ENCODE measurements at places on chromosomes 5 and 9.
A peak's percentile ranks its signal among the peaks of the same experiment; 100 is the strongest.

DNA sequence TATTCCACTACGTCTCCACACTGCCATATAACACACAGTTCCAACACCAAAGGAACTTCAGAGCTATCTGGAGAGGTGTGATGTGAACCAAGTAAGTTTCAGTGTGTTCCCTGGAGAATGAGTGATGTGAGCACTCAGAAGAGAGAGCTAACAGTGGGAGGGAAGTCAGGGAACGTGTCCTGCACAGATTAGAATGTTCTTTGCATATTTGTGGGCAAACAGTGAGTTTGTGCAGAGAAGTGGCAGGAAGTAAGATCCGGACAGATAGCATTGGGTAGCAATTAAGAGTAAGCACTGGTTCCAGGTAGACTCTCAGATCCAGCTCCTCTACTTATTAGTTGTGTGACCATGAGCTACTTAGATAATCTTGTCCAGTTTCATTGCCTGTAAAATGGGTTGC lies 206.4 kb downstream of the PDZD2 start:
- no peak for DNase-seq

DNA sequence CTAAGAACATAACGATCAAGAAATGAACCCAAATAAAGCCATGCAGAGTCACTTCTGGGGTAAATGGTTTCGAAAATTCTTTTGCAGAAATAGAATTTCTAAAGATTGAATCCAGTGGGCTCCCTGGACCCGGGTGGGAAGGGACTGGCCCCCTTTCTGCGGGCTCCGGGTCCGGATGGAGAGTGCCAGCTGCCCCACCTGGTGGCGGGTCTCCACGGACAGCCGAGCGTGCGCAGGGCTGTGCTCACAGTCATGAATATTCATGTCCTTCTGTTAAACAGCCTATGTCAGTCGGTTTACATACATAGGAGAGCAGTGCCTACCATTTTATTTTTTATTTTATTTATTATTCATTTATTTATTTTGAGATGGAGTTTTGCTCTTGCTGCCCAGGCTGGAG lies 4.7 kb upstream of the PPP1R26 start:
- DNase-seq, result no peak

GRCh38 chr5:55429613-55430253 lies 105.0 kb downstream of the PLPP1 start:
- no peak for DNase-seq

DNA sequence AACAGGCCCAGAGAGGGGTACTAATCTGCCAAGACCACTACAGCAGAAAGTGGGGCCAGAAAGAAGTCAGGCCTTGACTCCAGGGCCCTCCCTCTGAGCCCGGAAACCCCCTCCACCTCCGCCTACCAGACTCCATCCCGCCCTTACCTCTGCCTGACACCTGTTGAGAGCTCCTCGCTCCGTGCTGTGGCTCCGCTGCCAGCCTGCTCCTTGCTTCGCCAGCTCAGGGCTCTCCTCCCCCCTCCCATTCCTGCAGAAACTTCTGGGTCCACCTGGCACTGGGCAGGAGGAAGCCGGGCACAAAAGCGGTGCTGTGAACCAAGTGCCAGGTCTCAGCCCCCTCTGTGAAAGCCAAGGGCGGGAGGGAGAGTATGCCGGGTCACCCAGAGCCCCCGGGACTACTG lies 6.4 kb upstream of the ST6GALNAC6 start:
- DNase-seq, result peak; percentile 92

- no peak for DNase-seq
These were observed 69.4 kb upstream of the MEF2C start for GRCh38 chr5:88952344-88952743.

DNA sequence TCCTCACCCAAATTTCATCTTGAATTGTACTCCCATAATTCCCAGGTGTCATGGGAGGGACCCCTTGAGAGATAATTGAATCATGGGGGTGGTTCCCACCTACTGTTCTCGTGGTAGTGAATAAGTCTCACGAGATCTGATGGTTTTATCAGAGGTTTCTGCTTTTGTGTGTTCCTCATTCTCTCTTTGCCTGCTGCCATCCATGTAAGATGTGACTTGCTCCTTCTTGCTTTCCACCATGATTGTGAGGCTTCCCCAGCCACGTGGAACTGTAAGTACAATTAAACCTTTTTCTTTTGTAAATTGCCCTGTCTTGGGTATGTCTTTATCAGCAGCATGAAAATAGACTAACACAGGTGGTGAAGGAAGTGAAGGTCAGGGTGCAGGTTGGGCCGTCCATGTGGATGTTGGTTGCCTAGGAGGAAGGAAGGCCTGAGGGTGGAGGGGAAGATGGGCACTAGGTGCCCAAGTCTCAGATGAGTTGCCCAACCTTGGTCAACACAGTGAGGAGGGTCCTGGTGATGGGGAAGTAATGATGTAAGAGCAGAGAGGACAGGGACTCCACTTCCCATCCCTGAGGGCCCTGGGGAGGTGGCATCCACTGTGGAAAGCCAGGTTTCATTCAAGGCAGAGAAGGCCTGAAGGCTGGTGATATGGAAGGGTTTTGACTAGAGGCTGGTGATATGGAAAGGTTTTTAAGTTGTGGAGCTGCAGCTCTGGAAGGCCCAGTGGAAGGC lies 92.6 kb downstream of the HSPA4 start:
- DNase-seq, result no peak

- peak; percentile 41 for DNase-seq
These were observed 34.4 kb upstream of the SLC6A3 start for GRCh38 chr5:1479581-1480188.

- no peak for DNase-seq
These were observed 285.6 kb downstream of the BRINP1 start for GRCh38 chr9:119083673-119084072.

- no peak for DNase-seq
These were observed 20.4 kb downstream of the NACC2 start for GRCh38 chr9:136074706-136075105.

GRCh38 chr5:157485811-157486210 lies 25.8 kb downstream of the NIPAL4 start:
- DNase-seq, result no peak

DNA sequence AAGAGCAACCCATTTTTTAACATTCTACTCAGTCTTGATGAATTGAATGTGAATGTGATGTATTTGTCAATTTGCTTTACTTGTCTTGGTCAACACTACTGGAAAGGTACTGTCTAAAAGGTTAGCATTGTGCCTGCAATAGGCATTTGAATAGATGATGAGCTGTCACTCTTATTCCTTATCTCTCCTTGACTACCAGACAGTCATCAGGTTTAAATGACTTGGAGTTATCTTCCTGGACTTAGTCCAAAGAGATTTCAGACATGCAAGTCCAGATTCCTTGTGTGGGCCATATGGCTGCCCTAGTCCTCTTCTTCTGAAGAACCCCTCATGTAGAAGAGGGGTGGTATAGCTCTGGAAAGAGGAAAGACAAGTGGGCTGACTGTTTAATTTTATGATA lies 4.8 kb downstream of the ARHGEF28 start:
- DNase-seq, result no peak

DNA sequence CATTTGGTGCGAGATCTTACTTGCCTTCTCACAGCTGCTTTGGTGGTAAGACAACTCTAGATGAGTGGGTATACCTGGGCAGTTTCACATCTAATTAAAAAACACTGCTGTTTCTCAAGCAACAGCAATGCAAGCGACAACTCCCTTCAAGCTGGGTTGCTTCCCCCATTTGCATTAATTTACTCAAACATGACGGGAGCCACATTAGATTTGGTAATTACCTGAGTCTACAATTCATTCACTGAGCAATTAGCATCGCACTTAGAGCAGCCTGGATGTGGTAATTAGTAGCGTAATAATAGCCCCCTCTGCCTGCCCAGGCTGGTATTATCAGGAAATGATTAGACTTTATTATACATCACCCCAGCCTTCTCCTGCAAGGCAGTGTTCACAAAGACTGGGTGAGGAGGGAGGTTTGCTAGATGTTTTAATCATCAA lies 73.4 kb downstream of the FBXO38 start:
- peak; percentile 12 for DNase-seq

DNA sequence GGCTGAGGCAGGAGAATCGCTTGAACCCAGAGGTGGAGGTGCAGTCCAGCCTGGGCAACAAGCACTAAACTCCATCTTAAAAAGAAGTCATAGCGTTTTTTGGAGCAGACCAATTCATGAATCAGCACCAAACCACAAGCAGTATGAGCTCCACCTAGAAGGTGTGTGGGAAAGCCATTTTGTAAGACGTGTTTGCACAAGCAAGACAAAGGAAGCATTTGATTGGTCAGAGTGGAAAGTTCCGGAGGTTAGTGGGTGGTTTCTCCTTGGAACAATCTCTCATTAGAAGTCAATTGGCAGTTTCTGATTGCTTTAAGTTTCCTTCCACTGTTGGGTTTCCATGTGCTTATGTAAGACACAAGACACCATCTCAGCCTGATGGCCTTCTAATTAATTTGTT lies 5.0 kb downstream of the SRD5A1 start:
- DNase-seq, result no peak

DNA sequence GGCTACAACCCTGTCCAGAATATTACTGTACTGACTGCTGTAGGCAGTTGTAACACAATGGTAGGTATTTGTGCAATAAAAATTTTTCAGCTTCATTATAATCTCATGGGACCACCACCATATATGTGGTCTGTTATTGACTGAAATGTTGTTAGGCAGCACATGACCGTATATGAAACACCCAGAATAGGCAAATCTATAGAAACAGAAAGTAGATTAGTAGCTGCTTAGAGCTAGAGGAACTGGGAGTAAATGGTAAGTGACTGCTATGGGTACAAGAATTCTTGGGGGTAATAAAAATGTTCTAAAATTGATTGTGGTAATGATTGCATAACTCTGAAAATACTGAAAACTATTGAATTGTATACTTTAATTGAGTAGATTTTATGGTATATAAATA lies 185.7 kb downstream of the ESM1 start:
- DNase-seq, result no peak

DNA sequence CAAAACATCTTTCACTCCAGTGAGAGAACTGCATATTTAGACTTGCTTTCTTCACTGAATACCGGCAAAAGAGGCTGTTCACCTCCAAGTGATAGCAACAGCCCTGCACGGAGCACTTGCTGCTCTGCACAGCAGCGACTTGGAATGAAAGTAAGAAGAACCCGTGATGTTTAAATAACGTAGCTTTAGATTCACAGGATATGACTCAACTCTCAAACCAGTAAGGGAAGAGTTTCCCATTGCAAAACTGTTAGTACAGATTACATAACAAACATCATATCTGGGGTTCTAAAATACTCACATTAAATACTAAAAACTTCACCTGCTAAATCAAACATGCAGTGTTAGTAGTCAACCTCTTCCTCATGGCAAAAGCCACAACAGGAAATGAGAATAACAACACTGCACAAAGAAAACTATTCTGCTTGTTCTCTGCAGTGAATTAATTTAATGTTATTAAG lies 203.4 kb downstream of the MCTP1 start:
- DNase-seq, result no peak

- DNase-seq, result no peak
These were observed 30.0 kb upstream of the ANKH start for GRCh38 chr5:14901462-14902051.

GRCh38 chr9:93617273-93617672 lies 40.9 kb downstream of the PHF2 start:
- DNase-seq, result no peak

DNA sequence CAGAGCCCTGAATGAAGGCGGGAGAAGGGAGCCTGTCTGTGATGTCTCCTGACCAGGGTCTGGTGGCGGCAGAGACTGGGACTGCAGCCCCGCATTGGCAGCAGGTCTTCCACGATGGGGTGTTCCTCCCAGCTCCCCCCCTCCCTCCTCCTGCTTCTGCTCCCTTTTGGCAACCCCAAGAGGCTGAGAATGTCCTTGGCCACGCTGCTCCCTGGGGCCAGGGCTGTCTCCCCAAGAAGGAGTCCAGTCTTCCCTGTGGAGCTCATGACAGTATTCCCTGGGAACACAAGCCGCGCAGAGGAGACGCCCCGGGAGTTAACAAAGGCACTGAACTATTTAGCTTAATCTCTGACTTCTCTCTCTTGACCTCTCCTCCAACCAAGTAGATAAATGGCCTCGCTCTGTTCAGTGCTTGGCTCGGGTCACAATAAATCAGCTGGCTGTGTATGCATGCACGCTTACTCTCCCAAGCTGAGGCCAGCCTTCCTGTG lies 84.0 kb upstream of the NEURL1B start:
- no peak for DNase-seq

- no peak for DNase-seq
These were observed 132.5 kb downstream of the SEMA6A start for GRCh38 chr5:116442095-116442534.

DNA sequence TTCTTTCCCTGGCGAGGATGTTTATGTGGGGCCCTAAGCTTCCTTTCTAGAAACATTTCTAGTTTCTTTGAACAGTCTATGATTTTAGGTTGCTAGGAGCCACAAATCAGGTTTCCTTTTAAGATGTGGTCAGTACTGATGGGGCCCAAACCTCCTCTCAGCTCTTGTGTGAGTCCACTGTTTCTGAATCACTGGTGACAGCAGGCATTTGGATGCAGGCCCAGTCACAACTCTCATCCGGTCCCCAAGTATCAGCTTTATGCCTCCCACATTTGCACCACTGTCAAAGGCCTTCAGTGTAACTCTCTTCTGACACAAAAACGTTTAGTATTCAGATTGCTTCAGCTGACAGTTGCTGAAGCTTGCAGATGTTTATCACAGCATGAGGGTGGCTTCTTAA lies 7.8 kb downstream of the DMRT2 start:
- no peak for DNase-seq

- DNase-seq, result no peak
These were observed 28.6 kb upstream of the IL13 start for GRCh38 chr5:132629230-132629944.

DNA sequence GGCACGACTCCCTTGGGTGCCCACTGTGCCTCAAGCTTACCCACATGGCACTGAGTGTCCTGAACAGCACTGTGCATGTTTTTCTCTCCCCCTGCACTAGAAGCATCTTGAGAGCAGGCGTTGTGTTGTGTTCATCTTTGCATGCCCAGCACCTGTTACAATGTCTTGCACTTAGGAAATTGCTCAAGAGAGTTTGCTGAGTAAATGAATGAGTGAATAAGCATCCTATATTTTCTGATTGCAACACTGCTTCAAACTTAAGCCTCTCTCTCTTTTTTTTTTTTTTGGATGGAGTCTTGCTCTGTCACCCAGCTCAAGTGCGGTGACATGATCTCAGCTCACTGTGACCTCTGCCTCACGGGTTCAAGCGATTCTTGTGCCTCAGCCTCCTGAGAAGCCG lies 94.5 kb downstream of the LMNB1 start:
- DNase-seq, result no peak

DNA sequence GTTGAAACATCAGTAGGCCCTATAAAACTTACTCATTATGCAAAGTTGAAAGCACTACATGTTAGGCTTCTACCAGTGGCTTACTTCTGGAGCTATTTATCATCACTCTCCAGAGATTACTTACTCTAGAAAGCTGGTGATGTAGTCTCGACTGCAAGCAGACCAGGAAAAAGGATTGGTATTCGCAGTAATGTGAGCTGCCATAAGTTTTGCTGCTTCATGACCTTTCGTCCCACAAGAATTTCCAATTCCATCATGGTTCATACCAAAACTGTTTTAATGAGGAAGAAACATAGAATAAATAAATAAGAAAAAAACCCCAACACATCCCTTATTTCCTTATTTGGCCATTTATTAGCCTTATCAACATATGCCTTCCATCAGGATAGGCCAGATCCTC lies 181.9 kb downstream of the ADAMTS6 start:
- no peak for DNase-seq

GRCh38 chr5:61330341-61330844 lies 1.7 kb upstream of the ZSWIM6 start:
- DNase-seq, result no peak

All from CD4-positive, alpha-beta memory T cell (primary cell).